ENCODE measurements at places on chromosomes 12 and 14.

DNA sequence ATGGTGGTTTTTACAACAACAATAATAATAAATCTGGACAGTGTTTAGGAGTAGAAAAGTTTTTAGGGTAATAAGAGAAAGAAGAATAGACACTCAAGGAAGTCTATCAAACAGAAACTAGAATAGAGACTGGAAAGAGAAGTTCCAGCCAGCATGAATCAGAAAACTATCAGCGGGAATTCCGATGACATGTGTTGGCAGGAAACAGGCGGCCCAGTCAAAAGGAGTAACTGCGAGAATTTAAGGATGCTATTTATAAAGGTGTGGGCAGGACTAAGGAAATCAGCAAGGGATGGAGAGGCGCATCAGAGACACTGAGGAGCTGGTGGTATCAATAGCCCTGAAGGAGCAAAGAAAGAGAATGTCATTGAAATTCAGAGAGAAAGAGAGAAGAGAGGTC lies 89.9 kb downstream of the TBX5 start:
- DNase-seq = peak; percentile 43

DNA sequence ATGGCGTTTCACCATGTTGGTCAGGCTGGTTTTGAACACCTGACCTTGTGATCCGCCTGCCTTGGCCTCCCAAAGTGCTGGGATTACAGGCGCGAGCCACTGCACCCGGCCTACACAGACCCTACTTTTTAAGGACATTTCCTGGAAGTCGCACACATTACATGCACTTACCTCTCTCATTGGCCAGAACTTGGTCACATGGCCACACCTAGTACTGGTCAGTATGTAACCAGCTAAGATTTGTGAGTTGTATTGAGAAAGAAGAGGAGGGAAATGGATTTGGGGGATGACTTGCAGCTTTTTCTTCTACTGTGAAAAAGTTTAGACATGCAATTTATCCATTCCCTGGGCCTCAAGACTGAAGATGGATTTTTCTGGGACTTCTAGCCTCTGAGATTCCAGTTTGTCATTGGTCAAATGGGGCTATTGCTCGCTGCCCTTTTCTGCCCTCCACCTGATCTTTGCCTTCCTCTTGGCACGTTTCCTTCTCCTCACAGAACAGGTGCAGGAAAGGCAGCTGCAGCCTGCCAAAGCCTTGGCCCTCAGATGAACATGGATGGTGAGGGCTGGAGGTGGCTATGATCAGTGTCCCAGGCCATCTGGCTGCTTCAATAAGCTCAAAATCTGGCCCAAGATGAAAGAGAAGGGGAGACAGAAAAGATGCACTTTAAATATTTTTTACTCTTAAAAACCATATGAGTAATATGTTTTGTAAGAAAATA lies 7.1 kb upstream of the ZDHHC22 start:
- peak; percentile 87 for DNase-seq

GRCh38 chr12:55957106-55957859 lies 8.6 kb downstream of the PMEL start:
- no peak for DNase-seq

GRCh38 chr14:63717702-63718101 lies 10.2 kb downstream of the SGPP1 start:
- DNase-seq = no peak

DNA sequence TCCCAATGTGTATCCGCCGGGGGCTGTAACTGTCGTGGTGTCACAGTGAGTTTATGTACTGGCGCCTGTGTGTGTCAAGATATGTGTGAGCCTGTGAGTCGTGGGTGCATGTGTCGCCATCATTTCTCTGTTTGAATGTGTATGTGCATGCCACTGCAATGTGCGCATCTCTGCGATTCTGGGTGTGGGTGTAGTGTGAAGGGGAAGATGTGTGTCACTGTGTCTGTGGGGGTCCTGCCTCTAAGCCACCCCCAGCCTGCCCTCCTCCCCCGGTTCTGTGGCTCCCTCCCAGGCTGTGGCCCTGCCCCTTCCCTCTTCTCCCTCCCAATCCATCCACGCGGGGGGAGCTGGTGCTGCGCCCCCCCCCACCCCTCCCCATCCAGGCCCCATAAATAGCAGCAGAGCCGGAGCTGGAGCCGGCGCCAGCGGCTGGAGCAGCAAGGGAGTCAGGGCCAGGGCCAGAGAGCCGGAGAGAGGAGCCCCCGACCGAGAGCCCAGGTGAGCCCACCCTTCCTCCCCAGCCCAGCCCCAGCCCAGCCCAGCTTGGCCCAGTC lies at the start of gene CPNE6:
CPNE6 (plus strand) TSS at position 419 of the 554 bp plus-strand sequence. CDS start 1,375 bp downstream, outside the sequence.
- DNase-seq = no peak

- no peak for DNase-seq
Observed at GRCh38 chr12:109162551-109162950, 46.2 kb downstream of the ACACB start.

DNA sequence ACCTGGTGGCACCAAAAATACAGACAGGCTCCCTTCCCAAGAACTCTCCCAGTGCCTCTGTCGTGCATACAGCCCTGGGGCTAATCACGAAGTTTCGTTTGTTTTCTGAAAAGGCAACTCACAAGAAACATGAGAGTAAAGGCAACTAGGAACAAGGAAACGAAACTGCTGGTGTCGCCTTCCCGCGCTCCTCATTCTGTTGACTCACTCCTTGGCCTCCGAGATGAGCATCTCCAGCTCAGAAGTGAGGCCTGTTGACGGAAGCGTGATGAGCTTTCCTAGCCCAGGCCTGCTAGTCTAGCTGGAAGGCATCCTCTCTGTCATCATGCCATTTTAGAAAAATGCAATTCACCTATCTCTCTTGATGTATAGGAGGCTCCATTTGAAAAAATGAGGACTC lies 50.5 kb downstream of the TTC9 start:
- DNase-seq = no peak

DNA sequence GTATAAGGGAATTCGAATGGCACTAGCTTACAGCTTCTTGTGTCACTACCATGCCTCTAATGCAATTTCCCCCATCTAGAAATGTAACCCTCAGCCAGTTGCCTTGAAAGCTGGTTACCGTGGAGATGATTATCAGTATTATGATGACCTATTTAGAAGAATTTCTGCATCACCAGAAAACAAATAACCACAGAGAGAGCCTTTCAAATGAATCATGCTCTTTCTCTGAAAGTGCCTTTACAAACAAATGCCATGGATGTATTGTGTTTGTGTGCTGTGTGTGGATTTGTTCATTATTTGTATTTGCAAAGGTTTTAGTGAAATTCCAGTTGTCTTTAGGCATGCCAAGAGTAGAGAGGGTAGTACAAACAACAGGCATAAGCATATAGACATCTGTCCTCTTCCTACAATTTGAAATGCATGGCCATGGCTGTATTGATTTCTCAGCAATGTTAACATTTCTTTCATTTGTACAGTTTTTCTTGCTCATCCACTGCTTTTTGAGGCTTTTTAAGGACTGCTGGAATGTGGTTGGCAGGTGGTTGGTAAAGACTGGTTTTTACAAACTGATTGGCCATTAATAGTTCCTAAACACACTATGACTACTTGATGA lies 266.5 kb downstream of the PAWR start:
- DNase-seq = no peak

DNA sequence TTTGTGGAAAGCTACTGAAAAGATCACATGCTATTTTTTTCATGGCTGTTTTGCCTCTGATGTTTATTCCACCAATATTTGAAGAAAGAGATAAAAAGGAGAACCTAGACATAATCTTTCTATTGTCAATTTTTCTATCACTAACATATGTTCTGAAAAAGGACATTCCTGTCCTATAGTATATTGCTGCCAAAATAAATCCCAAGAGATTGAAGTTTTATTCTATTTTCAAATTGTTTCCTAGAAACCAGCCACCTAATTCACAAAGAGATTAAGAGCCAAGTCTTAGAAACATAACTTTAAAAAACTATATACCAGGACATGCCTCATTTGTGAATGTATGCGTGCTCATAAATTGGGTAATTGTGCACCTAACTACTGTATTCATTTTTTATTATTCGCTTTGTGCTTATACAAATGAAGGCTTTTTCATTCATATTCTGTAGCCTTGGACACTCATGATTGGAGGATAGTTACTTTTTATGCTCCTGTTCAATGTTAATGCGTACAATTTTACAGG lies 200.7 kb downstream of the FUT8 start:
- no peak for DNase-seq

GRCh38 chr14:96198430-96199130 lies 6.1 kb upstream of the BDKRB2 start:
- DNase-seq = no peak

- no peak for DNase-seq
Observed at GRCh38 chr14:49449749-49450148, 136.4 kb downstream of the RPS29 start.

DNA sequence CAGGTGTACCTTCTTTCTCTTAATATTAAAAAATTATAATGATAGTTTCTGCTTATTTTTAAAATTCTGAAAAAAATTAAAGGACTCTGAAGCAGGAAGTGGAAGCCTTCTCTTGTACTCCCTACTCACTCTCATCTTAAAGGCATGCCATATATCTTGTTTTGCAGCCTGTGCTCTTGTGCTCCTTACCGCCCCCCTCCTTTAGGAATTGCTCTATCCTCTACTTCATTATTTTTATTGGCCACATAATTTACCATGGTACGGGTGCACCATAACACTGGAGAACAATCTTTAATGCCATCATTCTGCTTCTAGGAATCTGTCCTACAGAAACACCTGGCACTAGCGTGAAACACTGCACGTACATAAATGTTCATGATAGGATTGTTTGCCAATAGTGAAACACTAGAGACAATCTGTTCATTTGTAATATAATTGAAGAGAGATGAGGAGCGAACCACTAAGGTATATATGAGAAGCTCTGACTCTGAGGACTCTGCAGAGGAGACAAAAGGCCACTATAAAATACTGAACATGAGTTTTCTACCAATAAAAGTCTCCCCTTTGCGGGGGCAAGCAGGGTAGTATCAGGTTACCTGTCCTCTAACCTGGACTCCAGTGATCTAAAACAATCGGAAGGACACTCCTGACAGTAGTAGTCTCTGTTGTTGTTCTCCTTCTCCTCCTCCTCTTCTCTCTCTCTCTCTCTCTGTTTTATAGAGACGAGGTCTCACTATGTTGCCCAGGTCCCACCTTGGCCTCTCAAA lies 6.3 kb upstream of the NYNRIN start:
- DNase-seq = no peak

DNA sequence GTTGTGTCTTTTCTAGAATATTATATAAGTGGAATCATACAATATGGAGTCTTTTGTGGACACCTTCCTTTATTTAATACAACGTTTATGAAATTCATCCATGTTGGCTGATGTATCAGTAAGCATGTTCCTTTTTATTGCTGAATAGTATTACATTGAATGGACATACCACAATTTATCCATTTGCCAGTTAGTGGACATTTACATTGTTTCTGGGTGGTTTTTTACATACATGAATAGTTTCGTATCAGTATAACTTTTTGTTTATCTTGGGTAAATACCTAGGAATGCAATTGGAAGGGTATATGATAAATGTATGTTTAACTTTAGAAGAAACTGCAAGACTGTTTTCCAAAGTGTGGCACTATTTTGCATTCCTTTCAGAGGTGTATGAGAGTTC lies 23.1 kb downstream of the IQSEC3 start:
- DNase-seq = no peak

- no peak for DNase-seq
Observed at GRCh38 chr14:106844608-106845285, 1318.4 kb downstream of the TMEM121 start.

All from C1 segment of cervical spinal cord (tissue), 14 donors.